A549 treated with RU486 at 1 μM for 4 hours (cell line): ENCODE measurements at places on chromosomes 4 and X. TPM values are rescaled to one million over a fixed set of nuclear protein-coding genes. Genes with fewer than 3 reads are reported as not detected.

Gene FAM149A
- total RNA-seq, result 1.5 to 2.2 TPM (median 1.7 TPM) in 5 replicates

Gene ANOS1
- total RNA-seq, result 0.02 to 0.23 TPM (median 0.06 TPM) in 4 of 5 replicates, not detected in the other

Gene PTPN13
- total RNA-seq, result 3.4 to 4.9 TPM (median 4.1 TPM) in 5 replicates

Gene NUDT11
- total RNA-seq, result 1.8 to 3.3 TPM (median 3.2 TPM) in 5 replicates

Gene GASK1B
- total RNA-seq, result 0.07 to 0.53 TPM (median 0.38 TPM) in 5 replicates

Gene CLGN
- total RNA-seq, result 3.8 to 7.0 TPM (median 5.6 TPM) in 5 replicates

Gene SCD5
- 4.2 to 7.8 TPM (median 7.1 TPM) in 5 replicates for total RNA-seq

Gene AFM
- total RNA-seq, result not detected in 5 replicates

Gene P2RY8
- total RNA-seq, result 0.02 to 0.04 TPM in 2 of 5 replicates, not detected in the others

Gene XK
- 0.27 to 0.54 TPM (median 0.39 TPM) in 5 replicates for total RNA-seq

Gene SPACA5
- total RNA-seq, result not detected in 5 replicates

Gene ERVMER34-1
- total RNA-seq, result 0.47 to 0.56 TPM (median 0.52 TPM) in 5 replicates

Gene RAB41
- not detected in 5 replicates for total RNA-seq

Gene MAGEH1
- total RNA-seq, result 6.2 to 7.9 TPM (median 6.7 TPM) in 5 replicates
